MG63 (cell line): ENCODE measurements at places on chromosomes 5 and 9.

DNA sequence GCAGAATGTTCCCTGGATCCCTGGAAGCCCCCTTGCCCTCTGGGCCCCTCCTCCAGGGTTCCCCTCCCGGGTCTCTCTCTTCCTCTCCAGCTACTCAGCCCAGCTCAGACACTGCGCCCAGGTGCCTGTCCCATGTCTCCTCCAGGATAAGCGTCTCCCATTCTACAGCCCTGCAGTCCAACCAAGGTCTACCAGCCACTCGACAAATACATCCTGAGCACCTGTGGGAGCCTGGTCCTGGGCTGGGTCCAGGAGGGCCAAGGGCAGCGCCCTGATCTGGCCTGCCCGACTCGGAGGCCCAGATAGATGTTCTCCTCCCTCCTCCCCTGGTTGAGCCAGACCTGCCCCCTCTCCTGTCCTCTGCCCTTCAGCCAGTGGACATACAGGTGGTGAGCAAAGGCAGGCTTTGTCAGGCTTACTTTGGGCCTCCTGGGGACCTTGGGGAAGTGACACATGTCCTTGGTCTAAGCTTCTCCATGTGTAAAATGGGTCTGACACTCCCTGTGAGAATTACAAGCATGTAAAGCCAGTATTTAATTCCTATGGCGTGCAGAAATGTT lies 1.4 kb downstream of the FLT4 start:
- DNase-seq, result no peak

- no peak for DNase-seq
Observed at GRCh38 chr5:23072179-23072578, 219.0 kb upstream of the CDH12 start.

GRCh38 chr5:103473725-103474124 lies 88.9 kb downstream of the NUDT12 start:
- DNase-seq, result no peak

DNA sequence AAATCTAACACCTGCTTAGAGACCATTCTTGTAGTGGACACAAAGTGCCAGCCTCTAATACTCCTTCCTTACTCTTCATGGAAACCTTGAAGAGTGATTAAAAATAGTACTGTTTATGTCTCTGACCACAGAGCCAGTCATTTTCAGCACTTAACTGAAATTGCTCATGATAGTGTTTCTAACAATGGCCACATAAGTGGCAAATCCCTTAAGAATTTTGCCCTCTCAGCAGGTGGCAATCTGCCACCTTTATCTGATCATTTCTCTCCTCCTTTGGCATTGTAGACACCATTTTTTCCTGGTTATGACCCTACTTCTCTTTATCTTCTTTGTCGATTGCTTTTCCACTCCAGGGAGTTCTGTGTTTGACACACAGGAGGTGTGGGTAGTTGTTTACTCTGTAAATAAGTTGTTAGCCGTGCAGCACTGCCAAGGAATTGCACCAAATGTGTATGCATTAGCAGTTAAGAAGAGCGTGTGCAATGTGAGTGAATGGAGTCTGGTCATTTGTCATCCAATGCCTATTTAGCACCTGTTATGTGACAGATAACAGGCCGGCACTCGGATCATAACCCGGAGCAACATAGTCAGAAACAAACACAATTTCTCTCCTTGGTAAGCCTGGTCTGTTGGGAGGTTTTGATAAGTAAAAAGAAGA lies 36.8 kb upstream of the STARD4 start:
- no peak for DNase-seq

DNA sequence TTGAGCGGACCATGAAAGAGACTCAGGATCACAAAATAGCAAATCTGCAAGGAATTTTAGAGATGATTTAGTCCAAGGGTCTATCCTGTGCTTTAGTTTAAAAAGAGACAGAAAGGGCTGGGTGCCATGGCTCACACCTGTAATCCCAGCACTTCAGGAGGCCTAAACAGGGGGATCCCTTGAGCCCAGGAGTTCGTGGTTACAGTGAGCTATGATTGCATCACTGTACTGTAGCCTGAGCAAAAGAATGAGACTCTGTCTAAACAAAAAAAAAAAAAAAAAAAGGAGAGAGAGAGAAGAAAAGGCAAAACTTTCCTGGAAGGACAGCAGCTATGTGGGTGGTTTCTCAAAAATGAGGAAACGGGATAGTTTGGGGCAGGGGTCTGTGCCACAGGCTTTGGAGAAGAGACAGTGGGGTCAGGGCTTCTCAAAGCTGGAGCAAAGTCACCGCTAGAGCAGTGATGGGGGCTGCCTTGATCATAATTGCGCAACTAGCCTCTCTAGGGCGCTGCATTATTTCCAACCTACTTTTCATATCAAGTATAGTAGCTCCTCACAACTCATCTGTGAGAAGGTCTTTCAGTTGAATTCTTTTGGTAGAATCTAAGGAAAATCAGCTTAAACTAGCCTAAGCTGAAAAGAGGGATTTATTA lies 8.5 kb upstream of the ANKH start:
- DNase-seq, result no peak

DNA sequence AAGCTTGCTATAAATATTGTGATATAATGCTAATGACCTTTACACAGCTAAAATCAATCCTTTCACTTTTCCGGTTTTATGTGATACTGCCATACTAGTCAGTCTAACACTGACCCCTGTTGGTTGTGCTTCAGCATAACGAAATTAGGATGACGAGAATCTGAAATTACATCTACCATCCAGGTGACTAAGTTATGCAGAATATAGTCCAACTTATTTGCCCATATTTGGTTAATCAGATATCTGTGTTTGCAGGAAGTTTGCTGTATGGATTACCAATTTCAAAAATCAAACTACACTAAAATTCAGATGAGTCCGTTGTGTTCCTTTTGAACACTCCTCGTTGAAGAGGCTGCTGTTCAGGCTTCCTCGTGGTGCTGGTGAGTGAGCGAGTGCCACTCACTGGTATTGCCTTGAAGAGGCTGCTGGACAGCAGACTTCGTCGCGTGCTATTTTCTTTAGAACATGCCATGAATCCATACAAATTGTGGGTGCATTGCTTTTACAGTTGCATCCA lies 32.5 kb downstream of the TENT4A start:
- DNase-seq, result no peak

GRCh38 chr5:135445306-135445985 lies 1.7 kb downstream of the DCANP1 start:
- DNase-seq, result no peak

DNA sequence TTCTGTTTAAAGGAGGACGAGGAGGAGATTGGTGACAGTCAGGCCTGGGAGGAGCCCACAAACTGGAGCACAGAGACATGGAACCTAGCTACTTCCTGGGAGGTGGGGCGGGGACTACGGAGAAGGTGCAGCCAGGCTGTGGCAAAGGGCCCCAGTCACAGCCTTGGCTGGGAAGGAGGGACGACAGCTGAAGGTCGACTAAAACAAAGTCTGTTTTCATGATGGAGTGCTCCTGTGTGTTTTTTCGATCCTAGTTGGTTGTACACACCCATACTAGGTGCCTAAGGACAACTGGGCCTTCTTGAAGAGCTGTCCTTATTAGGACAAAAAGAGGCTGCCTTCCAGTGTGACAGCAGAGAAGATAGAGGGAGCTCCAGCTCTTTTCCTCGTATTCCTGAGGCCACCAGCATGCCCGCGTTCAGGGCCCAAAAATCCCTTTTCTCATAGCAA lies 2.9 kb downstream of the CCDC107 start:
- DNase-seq, result no peak

DNA sequence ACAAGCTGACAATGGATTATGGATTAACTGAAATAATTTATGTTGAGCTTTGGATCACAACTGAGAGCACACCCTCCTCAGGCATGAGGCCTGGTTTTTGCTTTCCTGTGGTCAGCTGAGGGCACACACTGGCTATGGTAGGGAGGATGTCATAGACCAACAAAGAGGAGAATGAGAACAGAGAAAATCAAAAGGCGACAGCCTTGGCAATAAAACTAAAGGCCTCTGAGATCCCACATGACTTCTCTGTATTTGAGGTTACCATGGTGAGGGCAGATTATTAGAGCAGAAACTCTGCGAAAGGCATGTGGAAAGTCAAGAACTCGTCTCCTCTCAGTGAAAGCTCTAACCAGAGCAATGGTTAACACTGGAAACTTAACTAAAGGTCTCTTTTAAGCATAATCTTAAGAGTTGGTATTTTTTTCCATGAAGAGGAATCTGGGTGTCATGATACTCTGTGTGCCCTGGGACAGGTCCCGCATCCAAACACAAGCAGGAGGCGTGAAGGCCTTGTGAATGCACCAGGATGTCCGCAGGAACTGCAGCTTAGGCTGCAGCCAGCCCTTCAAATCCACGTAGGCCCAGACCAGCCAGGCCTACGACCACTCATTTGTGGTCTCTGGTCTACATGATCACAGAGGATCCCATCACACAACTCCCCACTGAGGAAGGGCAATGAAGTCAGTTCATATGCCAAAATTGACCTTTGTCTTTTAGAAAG lies 12.4 kb upstream of the MEIKIN start:
- no peak for DNase-seq

DNA sequence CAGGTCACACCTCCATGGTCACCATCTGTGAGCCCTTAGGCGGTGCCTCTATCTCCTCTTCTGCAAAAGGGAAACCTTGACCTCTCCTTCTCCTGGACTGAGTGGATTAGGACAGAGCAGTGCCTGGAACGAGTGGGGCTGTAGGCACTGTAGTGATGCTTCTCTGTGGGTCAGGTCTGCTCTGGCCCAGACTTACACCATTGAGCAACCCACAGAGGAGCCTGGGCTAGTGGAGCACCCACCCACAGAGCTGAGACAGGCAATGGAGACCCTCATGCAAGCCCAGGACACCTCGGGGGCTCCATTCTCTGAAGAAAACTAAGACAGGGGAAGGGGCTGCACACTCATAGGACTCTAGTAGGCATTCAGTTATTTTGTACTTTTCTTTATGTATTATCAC lies 400.6 kb downstream of the GADD45G start:
- DNase-seq, result no peak
